ENCODE measurements at places on chromosomes 1 and 21. TPM values are rescaled to one million over a fixed set of nuclear protein-coding genes. Genes with fewer than 3 reads are reported as not detected.

Gene CLCA2
- total RNA-seq, result not detected

DNA sequence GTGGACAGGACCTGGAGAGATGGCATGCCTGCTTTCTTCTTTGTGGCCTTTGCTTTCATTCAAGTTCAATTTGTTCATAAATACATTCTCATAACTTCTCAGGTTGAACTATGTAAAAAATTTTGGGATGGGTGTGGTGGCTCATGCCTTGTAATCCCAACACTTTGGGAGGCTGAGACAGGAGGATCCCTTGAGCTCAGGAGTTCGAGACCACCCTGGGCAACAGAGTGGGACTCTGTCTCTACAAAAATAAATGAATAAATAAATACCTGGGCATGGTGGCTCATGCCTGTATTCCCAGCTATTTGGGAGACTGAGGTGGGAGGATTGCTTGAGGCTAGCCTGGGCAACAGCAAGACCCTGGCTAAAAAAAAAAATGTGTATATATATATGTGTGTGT is 2.1 kb downstream of the KIF1B start:
- no peak overlapping the region for H3K27ac ChIP-seq
- DNase-seq, result no peak
- no peak overlapping the region for H3K4me3 ChIP-seq
- no peaks in the 10 kb centered on the region for H3K36me3 ChIP-seq
- H3K4me1 ChIP-seq, result peaks cover 40% of the 10 kb centered on the region
- H3K27me3 ChIP-seq, result no peaks in the 10 kb centered on the region

Gene CDK18
- 28.0 TPM for total RNA-seq

DNA sequence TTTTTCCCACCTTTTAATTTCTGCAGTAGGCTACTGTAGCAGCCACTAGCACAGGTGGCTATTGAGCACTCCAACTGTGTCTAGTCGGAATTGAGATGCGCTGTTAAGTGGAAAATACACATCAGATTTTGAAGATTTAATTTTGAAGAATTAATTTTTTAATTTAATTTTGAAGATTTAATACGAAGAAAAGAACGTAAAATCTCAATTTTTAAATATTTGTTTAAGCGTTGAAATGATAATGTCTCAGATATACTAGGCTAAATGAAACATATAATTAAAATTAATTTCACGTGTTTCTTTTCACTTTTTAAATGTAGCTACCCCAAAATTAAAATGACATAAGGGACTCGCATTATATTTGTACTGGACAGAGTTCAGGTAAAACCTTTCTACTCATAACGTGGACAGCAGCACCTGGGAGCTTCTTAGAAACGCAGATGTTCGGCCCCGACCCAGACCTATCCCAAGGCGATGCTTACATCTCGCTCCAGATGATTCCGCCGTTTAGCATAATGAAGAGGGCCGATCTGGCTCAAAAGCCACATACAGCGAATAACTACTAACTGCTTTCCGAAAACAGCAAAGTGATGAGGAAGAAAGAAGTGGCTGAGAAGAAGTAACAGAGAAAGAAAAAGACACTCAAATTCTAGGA is 717 bp downstream of the CRYZL1 start:
- peaks cover 20% of the 10 kb centered on the region for H3K4me1 ChIP-seq
- no peaks in the 10 kb centered on the region for H3K27me3 ChIP-seq
- DNase-seq, result peak; percentile 27
- no peak overlapping the region for H3K27ac ChIP-seq
- H3K4me3 ChIP-seq, result peak overlapping the region; percentile 44

- no peaks in the 10 kb centered on the region for H3K27me3 ChIP-seq
- DNase-seq, result no peak
- H3K36me3 ChIP-seq, result no peaks in the 10 kb centered on the region
- H3K27ac ChIP-seq, result no peak overlapping the region
Measured at GRCh38 chr1:181858135-181858534, 203.4 kb downstream of the ZNF648 start.

DNA sequence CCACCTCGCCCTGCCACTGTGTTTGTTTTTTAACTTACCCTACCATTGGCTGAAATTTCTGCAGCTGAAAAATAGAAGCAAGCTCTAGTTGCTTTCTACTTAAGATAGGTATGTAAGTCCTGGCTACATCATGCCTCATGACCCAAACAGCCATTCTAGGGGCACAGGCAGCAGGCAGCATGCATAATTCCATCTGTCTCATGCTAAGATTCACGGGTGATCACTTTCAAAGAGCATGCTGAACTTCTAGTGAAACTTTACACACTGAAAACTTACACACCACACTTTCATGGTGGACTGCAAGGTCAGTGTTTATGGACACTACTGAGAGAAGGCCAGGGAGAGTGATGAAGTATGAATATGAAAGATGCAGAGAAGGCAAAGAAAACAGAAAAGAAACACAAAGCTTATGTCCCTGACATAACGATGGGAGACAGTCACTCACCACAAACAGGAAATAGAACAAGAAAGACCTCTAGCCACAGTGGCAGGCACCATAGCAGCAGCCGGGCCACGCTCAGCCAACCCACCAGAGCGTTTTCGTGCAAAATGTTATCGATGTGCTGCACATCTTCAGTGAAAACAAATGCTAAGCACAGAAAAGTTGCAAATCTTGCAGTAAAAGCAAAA is 102.3 kb upstream of the TIAM1 start:
- H3K27ac ChIP-seq, result no peak overlapping the region
- H3K4me3 ChIP-seq, result no peak overlapping the region
- H3K36me3 ChIP-seq, result no peaks in the 10 kb centered on the region
- no peak for DNase-seq
